ENCODE measurements at places on chromosomes 2 and 18.

DNA sequence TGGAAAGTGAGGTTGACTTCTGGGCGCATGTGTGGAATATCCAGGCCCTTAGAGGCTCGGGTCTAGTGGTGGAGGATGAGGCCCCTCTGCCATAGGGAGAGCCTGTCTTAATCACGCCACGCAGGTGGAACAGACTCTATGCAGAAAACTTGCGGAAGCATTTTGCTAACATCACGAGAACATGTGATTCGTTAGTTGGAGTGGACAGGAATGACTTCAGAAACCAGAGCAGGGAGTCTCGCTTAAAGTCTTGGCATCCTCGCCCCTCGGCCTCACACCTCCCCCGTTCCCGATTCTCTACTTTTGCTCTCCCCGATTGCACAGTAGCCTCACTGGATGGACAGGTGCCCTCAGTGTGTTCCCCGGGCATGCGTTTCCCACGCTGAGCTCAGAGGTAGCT is 333.4 kb downstream of the GBX2 start:
- DNase-seq, result no peak

GRCh38 chr2:105794926-105795574 is 50.3 kb downstream of the NCK2 start:
- no peak for DNase-seq

DNA sequence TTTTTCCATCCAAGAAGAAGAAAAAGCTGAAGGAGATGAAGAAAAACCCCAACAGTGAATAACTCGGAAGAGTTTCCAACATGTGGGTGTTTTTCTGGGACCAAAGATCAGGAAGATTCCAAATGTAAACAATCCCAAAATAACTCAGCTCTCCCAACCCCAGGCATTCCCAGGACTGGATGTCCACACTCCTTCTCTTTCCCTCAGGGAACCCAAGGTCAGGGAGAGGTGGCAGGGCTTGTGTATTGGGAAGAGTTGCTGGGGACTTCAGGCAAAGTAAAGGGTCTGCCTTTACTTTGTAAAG is 268.0 kb downstream of the DYSF start:
- DNase-seq, result no peak

DNA sequence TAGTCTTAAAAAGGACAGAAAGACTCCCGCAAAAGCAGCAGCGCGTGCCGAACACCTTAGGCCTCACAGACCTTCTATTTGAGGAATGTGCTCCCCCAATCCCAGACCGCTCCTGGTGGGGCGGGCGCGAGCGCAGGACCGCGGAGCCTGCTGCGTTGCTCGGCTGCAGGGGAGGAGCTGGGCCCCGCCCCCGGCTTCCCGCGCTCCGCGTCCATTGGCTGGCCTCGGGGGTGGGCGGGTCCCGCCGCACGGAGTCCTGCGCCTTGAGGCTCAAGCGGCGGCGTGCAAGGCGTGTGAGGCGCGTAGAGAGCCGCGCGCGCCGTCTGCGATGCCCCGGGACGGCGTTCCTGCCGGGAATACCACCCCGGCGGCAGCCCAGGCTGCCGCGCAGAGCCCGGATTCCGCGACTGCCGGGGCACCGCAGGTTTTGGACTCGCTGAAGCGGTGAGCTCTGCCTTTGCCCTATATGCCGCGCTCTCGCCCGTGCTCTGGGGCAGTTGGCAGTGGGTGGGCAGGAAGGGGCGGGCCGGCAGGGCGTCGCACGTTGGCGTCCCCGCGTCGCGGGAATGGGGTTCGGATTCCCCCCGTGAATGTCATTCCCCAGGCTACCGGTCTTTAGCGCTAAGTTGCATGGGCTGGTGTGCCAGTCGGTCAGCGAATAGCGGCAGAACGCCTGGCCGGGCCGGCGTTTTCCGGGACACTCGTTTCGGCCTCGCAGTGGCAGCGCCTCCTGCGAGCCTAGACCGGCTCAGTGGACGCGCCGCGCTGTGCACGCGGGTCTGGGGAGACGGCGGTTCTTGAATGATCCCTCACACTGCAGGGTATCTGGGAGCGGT is 49.6 kb upstream of the PAIP2B start:
- peak; percentile 87 for DNase-seq

DNA sequence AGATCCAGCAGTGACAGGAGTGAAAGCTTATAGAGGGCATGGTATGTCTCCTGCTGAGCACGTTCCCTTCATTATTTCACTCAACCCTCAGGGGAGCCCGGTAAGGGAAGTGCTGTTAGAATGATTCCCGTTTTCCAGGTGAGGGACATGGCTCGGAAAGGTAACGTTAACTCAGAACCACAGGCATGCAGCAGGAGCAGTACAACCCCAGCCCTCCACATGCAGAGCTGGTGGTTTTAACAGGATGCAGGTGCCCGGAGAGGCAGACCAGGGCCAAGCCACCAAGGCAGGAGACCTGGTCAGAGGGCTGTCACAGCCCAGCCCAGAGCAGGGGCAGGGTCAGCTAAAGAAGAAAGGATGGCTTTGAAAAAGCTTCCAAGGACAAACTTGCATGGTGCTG is 268.5 kb downstream of the SH3BP4 start:
- DNase-seq, result no peak

DNA sequence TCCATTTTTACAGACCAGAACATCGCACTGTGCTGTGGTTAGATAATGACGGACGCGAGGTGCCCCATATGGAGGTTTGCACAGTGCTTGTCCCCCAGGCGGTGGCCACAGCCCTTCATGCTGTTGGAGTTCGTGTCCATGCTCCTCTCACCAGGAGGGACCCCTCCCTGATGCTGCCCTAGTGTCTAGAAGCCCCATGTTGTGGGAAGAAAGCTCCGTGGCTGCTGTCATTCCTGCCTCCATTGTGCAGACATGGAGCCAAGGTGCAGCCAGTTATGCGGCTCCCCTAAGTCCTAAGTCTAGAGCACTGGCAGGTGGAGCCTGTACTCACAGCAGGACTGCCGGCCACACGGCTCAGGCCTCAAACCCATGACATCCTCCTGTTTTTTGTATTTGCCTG is 464.9 kb downstream of the EIPR1 start:
- DNase-seq, result no peak

- no peak for DNase-seq
Observed at GRCh38 chr2:147088871-147089270, 756.0 kb upstream of the ACVR2A start.

GRCh38 chr2:187358531-187358930 is 89.5 kb downstream of the CALCRL start:
- DNase-seq, result no peak

GRCh38 chr2:1373830-1374229 is 39.4 kb upstream of the TPO start:
- DNase-seq, result no peak

DNA sequence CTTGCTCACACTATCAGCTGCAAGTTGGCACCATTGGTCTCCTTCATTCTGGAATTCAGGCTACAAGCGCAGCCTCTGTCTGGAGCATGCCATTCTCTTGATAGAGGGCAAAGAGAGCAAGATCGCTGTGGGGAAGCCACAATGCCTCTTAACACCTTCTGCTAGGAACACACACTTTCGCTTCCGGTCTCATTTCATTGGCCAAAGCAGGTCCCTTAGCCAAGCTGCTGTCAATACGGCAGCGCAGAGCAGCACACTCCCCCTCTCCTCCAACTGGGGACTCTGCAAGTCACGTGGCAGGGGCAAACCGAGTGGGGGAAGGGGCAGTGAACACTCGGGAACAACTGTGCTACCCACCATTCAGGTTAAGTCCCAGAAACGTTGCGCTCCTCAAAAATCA is 98.1 kb downstream of the MMADHC start:
- DNase-seq, result no peak

GRCh38 chr2:132374961-132375360 is 41.6 kb upstream of the GPR39 start:
- no peak for DNase-seq

DNA sequence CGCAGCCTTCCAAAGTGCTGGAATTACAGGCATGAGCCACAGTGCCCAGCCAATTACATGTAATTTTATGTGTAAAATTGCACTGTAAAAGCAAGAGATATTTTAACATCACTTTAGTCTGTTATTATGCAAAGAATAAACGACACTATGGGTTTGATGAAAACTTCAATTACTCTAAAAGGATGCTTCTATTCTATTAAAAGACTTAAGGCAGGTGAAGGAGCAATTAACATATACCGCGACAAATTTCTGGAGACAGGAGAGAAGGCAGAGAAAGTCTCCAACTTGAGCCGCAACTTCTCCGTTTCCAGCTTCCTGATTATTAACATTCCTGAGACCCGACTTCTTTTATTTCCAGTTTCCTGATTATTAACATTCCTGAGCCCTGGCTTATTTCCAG is 53.7 kb downstream of the FAM210A start:
- no peak for DNase-seq

- no peak for DNase-seq
Observed at GRCh38 chr2:240589375-240589774, 2.8 kb downstream of the CAPN10 start.

DNA sequence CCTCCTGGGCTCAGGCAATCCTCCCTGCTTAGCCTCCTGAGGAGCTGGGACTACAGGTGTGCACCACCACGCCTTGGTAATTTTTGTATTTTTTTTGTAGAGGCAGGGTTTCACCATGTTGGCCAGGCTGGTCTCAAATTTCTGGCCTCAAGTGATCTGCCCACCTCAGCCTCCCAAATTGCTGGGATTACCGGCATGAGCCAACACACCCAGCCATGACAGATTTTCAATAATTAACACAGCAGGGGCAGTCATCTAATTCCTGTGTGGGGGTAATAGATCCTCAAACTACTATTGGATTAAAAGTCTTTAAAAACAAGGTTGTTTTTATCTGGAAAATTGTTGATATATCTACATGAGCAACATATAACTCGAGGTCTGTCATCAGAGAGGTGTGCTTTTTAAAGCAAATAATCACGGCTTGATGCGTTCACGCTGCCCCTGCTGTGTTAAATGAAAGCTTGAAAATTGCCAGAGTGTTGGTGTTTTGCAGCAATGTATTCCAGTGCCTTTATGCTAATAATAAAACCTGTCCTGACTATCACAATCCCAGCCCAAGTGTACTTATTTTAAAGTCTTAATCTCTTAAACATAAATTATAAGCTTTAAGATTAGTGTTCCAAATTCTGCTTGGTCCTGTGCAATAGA is 35.6 kb upstream of the ASB1 start:
- DNase-seq, result no peak

DNA sequence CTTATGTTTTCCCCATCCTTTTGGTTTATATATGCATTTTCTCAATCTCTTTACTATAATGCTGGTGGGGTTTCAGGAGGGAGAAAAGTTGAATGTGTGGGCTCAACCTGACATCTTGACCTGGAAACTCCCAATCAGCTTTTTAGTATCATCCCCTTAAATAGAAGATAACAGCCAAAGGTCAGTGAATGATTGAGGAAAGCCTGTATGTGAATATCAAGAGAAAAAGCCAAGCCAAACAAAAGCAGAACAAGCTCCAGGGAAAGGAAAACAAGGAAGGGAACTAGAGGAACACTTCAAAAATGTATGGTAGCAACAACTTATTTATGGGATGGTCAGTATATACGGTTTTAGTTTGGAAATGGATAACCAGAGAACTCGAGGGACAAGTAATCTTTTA is 28.3 kb upstream of the ATOH8 start:
- DNase-seq, result no peak

GRCh38 chr2:24909555-24910177 is 10.4 kb downstream of the ADCY3 start:
- no peak for DNase-seq

DNA sequence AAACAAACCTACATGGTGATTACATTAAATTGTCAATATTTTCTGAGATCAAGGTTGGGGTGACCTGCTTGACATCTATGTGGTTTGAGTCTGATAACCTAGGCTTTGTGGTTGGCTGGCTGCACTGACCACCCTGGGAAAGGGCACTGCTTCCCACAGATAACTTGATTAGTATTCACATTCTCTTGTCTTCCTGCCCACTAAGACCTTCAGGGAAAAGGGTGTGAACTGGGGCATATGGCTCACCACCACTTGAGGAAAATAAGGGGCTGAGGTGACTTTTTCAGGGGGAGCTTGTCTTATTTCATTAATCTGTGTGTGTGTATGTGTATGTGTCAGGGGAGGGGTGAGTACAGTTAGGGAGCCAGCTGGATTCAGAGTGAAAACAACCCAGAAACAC is 1.5 kb downstream of the SMYD1 start:
- no peak for DNase-seq

DNA sequence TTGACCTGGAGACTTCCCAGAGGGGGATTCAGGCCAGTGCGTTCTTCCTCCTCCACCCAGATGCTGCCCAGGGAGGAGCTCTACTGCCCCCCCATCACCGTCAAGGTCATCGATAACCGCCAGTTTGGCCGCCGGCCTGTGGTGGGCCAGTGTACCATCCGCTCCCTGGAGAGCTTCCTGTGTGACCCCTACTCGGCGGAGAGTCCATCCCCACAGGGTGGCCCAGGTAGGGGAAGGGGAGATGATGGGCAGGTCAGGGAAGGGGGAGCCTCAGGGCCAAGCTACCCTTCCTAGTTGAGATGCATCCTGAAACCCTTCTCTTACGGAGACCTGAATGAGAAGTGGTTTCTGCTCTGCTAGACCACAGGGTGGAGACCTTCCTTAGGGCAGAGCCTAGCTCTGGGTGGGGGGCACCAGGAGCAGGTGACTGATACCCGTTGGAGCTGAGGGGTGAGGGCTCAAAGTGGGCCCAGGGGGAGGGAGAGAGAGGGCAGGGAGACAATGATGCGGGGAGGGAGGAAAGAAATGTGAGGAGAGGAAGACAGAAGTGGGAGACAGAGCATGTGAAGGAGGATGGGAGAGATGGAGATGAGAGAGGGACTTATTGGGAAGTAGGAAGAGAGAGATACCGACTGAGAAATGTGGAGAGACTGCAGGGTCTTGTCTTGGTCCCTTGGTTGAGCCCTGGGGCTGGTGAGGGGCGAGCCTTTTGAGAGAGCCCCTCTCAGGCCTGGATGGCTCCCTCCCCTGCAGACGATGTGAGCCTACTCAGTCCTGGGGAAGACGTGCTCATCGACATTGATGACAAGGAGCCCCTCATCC is 159.4 kb downstream of the DYSF start:
- no peak for DNase-seq

- no peak for DNase-seq
Observed at GRCh38 chr2:215137741-215138340, 585 bp downstream of the ABCA12 start.

- DNase-seq, result no peak
Observed at GRCh38 chr18:13371689-13372418, 153.3 kb downstream of the LDLRAD4 start.
